ENCODE measurements at places on chromosomes 6 and 20.

DNA sequence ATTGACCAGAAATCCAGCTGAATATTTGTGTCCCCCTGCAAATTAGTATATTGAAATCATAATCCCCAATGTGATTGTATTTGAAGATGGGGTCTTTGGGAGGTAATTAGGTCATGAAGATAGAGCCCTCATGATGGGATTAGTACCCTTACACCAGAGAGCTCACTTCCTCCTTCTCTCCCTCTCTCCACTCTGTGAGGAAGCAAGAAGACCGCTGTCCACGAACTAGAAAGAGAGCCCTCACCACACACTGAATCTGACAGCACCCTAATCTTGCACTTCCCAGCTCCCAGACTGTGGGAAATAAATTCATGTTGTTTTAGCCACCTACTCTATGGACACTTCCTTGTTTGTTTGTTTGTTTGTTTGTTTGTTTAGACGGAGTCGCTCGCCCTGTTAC lies 11.9 kb upstream of the PLAGL1 start:
- no peak for DNase-seq

DNA sequence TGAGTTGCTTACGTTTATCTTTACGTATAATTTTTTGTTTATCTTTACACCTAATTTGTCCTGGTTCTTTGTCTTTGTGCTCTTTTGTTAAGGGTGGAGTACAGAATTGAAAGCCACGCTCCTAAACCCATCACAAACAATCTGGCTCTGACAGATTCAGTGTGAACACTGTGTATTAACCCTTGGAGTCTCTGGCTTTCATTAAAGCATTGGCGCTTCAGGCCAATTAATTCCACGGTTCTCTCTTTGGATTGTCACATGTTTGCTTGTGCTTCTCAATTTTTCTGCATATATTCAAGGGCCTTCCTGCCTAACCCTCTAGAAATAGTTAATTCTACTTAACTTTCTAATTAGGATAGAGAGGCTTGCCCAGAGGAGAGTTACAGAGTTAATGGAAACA lies 38.6 kb downstream of the NKX2-4 start:
- DNase-seq, result no peak

GRCh38 chr6:146770275-146770964 lies 171.6 kb downstream of the ADGB start:
- no peak for DNase-seq

- no peak for DNase-seq
These were observed 99.0 kb upstream of the LGSN start for GRCh38 chr6:63418741-63419140.

DNA sequence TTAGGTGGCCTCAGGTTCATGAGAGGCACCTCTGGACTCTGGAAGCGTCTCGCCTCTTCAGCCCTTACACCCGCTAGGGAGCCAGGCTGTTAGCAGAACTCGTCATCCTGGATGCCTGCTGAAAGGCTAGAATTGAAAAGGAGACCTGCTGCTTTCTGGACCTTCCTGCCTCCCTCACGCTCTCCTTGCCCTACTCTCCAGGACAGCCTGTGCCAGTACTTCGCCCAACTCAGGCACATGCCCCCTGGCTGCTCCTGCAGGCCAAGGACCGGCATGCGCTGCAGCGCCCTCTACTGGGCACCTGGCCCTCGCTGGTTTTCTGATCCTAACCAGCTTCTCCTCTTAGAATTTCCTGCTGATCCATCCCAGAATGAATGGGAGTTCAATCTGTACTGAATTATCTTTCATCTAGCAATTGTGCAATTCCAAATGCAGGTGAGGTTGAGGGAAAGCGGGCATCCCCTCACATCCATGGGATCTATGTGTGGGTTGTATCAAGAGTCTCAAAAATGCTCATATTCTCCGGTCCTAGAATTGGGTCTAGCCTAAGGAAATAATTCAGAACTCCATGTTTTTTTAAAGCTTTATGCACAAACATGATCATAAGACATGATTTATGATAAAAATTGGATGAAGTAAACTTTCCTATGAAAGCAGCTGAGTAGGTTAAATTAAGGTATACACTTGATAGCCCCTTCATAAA lies 78.0 kb downstream of the PTPN1 start:
- peak; percentile 78 for DNase-seq

- DNase-seq, result no peak
These were observed 6.4 kb upstream of the SDC4 start for GRCh38 chr20:45354423-45355208.

DNA sequence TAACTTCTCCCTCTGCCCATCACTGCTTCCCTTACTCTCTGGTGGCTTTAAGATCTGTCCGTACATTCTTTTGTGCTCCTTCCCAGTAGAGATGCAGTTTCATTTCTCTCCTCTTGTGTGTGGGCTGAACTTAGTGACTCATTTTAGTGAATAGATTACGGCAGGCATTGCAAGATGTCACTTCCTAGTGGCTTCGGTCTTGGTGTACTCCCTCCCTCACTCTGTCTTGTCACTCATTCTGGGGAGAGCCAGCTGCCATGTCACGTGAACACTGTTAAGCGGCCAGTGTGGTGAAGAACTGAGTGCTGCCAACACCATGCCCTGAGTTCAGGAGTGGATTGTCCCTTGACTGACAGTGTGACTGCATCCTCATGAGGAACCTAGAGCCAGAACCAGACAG lies 115.9 kb downstream of the OTOR start:
- DNase-seq, result no peak

- DNase-seq, result no peak
These were observed 155.0 kb upstream of the CITED2 start for GRCh38 chr6:139529420-139529819.

DNA sequence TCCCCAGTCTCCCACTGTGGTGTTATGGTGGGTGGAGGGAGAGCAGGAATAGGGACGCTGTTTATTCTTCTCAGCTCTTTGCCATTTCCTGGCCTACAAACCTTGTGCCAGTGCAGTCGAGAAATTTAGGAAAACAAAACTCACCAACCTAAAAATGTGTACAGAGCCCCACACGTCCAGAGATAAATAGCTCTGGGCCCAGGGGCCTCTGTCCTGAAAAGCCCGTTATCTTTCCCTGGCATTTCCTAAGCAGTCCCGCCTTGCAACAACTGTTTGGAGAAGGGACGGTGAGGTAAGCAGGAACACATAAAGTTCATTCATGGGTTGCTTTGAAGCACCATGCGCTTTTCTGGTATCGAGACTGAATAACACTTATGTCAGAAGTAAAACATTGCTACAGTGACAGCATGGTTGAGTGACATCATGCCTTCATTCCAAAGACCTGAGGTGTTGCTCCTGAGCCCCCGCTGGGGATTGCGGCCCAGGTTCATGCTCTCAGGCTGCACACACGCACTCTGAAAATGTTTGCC lies 80.1 kb upstream of the NXT1 start:
- DNase-seq, result no peak

- no peak for DNase-seq
These were observed 48.6 kb downstream of the FIG4 start for GRCh38 chr6:109739686-109740085.

DNA sequence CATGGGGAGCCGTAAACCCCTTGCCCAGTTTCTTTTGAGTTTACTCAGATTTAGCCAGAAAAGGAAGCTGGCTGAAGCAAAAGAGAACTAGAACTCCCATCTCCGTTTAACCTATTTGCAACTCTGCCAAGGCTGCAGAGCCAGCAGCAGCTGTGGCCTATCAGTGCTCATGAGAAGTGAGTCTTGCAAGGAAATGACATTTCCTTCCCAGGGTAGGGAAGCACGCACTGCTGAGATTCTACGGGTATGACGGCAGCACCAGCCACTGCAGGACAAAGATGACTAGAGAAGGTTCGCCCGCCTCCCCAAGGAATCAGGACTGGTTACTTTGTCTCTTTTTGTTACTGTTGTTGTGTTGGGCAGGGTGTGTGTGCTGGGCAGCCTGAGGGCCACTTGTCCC lies 47.6 kb downstream of the PPP1R3G start:
- no peak for DNase-seq

GRCh38 chr20:36462440-36463211 lies 78.7 kb upstream of the MYL9 start:
- DNase-seq, result no peak

DNA sequence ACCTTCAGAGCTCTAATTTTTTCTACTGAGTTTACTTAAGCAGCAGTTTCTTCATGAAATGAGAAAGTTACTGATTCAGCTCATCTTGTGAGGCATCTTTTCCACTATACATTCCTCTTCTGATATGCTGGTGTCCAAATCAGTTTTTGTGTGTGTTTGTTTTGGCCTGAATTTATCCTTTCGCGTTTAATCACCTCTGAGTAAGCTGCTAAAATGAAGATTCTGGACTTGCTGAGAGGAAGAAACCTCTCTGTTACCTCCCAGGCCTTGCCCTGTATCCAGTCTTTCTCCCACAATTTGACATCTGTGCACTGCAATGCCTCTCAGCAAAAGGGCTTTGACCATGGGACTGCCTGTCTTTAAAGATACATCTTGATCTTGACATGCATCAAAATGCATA lies 536.2 kb upstream of the NRSN1 start:
- DNase-seq, result no peak

DNA sequence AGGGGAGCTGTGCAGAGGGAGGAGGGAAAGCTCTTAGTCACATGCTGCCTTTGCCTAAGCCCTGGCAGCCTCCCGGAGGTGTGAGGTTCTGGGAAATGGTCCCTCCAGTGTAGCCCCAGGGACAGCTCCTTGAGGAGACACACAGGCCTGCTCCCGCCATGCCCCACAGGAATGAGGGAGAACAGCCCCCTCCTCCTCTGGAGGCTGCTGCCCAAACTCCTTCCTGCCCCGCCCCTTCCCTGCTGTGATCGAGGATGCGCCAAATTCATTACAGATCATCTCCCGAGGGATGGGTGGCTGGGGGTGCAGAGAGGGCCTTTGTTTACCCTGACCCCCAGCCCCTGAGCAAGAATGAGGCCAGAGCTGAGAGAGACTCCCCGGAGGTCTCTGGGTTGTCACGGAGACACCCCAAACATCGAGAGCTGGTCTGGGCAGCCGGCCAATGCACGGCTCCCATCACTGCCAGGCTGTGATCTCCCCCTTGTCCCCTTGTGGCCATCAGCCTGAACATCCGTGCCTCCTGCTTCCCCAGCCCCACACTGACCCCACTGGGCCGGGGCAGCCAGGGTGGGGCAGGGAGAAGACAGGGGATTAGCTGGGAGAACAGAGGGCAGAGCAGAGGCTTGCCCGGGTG lies 8.4 kb downstream of the CYP21A2 start:
- no peak for DNase-seq

DNA sequence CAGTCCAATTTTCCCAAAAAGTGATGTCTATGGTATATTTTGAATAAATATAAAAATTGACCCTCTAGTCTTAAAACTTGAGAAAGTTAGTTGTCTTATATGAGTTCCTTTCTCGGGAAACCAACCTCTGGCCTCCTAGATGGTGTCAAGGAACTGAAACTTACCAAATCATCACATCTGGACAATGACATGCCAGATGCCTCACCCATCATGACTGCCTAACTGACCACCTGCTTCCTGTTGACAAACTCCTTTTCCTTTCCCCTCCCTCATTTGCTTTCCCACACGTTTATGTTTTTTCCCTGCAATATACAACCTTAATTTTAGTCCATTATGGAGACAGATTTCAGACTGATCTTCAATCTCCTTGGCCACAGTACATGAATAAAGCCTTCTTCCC lies 731.0 kb downstream of the EPHA7 start:
- no peak for DNase-seq

- no peak for DNase-seq
These were observed 94.8 kb upstream of the SCAF8 start for GRCh38 chr6:154638369-154638768.

DNA sequence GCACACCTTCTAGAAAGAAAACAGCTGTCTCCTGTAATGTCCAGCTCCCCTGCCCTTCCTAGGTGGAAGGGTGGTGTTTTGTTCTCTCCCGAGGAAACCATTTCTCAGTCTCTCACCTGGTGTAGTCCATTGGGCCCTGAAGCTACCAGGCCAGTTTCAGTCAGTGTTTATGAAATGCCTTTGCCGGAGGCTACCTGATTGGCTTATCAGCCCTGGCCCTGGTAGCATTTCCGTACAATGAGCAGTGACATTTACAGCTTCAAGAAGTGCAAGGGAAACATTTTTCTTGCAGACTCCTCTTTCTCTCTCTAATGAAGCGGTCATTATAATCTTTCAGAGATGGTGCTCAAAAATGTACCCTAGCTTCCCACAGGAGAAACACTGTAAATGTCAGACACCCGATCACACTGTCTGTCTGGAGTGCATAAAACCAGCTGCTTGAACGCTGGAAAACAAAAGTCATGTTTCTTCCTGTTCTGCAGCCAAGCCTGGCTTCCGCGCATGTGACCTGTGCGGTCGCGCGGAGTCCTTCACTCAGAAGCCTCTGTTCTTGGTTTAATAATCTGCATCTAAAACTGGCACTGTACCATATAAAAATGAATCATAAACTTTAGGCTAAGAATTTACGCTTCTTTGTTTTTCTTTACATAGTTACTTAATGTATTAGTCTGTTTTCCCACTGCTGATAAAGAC lies 28.4 kb upstream of the SAYSD1 start:
- peak; percentile 31 for DNase-seq

DNA sequence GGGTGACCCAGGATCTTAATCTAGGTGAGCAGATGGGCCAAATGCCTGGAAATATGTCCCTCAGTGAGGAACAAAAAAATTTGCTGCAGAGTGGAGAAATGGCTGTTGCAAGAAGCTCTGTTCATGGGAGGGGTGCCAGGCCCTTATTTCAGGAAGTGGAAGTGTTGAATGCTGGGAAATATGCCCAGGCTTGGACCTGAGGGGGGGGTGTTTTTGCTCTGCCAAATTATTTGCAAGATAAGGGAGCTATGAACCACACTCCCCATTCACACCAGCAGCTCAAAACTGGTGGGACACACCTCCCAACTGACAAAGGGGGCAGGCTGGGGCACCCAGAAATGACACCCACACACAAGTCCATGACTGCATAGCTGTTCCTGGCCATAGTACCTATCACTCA lies 8.7 kb downstream of the CST4 start:
- no peak for DNase-seq

DNA sequence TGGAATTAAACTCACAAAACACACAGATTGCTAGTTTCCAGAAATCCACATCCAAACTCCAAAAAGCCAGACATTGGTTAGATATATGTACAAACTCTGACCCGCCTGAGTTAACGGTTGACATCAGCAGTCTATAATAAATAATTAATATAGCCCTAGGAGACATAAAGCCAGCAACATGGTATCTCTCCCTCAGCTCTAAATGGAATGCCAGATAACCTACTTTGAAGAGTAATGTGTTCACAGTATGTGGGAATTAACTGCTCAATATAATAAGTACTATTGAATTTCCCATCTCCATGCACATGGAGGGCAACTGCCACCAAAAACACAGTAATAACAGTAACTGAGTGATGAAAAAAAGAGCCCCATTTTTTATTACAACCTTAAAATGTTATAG lies 383.2 kb downstream of the CD83 start:
- no peak for DNase-seq

All from activated CD8-positive, alpha-beta memory T cell treated with anti-CD3 and anti-CD28 coated beads, Interleukin-2, amount 50 U/mL, for 4 hours (primary cell).